Activated T-cell treated with anti-CD3 and anti-CD28 coated beads for 48 hours (primary cell): ENCODE measurements at places on chromosomes 7 and 10.

DNA sequence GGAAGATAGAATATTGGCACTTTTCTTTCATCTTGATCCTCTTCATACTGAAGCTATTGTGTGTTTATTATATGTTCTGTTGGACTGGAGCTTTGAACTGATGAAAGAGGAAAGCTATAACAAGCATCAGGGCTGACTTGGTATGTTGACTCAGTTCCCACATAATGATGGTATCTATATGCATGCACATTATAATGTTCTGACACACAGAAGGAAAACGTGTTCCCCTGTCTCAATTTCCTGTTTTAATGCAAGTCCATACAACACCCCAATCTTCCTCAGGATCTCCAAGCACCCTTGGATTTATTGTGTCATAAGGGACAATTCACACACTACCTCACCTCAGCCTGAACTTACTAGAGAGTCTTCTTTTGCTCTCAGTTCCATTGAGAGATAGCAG, 8.3 kb upstream of the WASL start:
- DNase-seq = no peak

- no peak for DNase-seq
Observed at GRCh38 chr10:2083591-2083990, 346.3 kb upstream of the ADARB2 start.

DNA sequence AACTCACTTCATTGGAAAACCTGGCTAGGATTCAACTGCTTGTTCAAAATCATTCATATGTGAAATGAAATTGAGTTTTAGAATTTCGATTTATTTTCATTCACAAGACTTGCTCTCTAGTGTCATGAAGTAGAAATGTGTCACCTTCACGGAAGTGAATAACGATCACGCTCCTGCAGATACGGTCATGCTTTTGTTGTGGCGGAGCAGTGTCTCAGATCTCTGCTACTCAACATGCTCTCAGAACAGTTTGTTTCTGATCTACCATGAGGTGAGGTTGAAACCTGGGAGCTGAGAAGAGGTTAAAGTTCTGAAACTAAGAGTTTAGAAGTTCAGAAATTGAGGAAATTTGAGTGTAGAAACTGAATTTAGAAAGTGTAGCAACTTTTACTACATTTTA, 13.8 kb upstream of the PITRM1 start:
- peak; percentile 40 for DNase-seq

GRCh38 chr10:7687228-7687907, 15.7 kb upstream of the ITIH2 start:
- peak; percentile 66 for DNase-seq

- no peak for DNase-seq
Observed at GRCh38 chr7:96495751-96496216, 173.9 kb upstream of the SLC25A13 start.

GRCh38 chr7:115558161-115558560, 472.4 kb downstream of the TFEC start:
- no peak for DNase-seq

- DNase-seq = no peak
Observed at GRCh38 chr10:35453855-35454532, 117.7 kb downstream of the CCNY start.

DNA sequence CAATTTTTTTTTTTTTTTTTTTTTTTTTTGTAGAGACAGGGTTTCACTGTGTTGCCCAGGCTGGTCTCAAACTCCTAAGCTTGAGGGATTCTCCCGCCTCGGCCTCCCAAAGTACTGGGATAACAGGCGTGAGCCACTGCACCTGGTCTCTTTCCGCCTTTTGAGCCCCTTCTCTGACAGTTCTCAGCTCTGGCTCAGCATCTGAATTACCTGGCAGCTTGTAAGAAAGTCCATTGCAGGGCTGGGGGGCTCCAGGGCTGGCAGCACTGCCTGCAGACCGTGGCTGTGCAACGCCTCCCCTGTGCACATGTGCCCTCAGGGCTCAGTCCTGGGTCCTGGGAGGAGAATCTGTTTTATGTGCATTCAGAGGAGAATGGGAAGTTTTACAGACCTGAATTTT, 37.6 kb downstream of the VWA2 start:
- no peak for DNase-seq

DNA sequence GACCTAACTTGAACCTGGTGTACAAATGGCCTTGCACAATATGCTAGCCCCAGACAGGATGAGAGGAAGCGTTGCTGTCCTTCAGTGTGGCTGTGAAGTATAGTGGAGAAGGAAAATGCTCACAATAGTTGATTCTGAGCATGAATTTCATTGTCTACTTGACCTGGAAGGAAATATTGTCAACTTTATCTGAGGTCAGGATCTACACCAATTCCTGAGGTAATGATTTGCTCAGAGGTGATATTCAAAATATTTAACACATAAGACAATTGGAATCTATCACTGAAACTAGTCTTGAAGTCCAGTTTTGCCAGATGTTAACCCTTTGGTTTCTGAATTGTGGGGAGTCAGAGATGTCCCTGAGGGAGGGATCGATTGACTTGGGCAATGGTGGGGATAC, 20.9 kb upstream of the ICA1 start:
- no peak for DNase-seq

DNA sequence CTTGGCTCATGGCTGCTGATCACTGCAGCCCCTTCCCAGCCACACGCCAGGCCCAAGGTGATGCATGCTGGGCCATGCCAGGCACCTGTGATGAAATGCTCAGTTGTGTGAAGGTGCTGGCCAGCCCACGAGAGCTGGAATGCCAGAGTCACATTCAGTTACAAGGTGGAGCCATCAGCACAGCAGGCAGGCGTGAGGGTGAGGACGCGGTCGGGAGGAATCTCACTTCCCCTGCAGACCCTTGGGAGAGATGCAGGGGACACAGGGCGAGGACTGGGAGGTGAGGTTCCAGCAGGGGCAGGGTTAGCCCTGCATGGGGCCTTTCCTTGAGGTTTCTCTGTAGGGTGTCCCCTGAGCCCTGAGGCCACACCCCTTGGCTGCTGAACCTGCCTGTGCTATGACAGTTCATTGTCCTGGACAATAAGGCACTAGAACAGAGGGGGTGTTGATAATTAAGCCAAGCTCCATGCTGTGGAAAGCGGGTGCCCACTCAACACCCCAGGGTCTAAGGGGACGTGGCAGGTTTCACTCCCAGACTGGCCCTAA, 82.4 kb downstream of the ADARB2 start:
- DNase-seq = no peak

- DNase-seq = no peak
Observed at GRCh38 chr7:1700086-1700485, 30.0 kb downstream of the ELFN1 start.

- DNase-seq = no peak
Observed at GRCh38 chr10:113897693-113898618, 43.5 kb downstream of the NHLRC2 start.

GRCh38 chr7:17830206-17830605, 110.1 kb downstream of the SNX13 start:
- no peak for DNase-seq

- no peak for DNase-seq
Observed at GRCh38 chr10:92420546-92421275, 129.7 kb downstream of the MARCHF5 start.

DNA sequence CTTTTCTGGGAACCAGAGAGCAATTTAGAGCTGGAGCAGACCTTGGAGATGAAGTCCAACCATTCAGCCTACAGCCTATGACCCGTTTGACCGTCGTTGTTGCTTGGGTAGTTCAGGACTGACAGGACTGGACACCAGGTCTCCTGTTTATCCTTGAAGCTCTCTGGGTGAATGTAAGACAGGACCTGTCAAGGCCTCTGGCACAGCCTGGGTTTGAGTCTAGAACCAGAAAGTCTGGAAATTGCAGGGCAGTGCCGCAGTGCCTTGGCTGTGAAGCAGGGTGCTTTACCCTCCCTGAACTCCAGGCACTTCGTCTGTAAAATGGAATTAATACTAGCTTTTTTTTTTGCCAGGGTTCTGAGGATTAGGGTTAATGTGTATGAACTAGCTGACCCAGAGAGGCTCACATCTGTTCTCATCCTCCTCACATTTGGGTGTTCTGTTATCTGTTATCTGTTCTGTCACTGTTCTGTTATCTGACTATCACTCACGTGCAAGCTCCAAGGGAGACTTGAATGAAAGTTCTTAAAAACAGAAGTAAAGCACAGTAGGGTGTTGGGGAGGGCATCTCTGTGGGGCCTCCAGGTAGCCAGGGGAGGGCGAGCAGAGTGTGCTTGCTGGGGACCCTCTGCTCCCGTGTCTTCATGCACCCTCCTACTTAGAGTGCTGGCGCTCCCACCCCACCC, 9.9 kb downstream of the BLVRA start:
- DNase-seq = no peak

DNA sequence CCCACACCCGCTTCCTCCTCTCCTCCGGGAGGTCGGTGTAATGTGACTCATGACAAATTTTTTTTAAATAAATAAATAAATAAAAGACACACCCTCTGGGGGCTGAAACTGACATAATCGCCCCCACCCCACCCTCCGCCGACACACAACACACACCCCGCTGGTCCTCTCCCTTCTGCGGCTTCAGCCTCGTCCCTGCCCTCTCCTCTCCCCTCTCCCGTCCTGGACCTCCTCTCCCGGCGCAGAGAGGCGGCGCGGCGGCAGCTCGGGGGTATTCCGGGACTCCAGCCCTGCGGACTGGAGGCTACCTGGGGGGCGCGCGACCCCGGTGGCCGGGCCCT, 686 bp downstream of the ABI1 start:
- DNase-seq = no peak

- DNase-seq = no peak
Observed at GRCh38 chr7:50962281-50962883, 179.7 kb upstream of the GRB10 start.

- DNase-seq = no peak
Observed at GRCh38 chr7:28121496-28121895, 59.1 kb downstream of the JAZF1 start.

DNA sequence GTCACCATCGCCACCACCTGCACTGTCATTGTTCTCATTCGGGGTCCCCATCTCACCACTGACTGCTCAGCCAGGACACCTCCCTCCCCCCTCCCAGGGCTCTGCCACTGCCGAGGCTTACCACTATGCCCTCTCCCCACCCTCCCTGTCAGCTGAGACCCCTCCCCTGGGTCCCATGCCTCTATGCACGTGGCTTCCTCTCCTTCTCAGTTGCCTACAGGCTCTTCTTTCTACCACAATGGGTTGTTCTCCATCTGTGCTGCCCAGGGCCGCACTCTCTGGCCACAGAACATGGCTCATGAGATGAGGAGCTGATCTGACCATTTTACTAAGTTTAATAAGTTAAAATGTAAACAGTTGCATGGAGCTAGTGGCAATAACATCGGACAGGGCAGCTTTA, 16.1 kb upstream of the EN2 start:
- no peak for DNase-seq

GRCh38 chr10:47230482-47230881, 69.5 kb upstream of the GDF10 start:
- DNase-seq = no peak

DNA sequence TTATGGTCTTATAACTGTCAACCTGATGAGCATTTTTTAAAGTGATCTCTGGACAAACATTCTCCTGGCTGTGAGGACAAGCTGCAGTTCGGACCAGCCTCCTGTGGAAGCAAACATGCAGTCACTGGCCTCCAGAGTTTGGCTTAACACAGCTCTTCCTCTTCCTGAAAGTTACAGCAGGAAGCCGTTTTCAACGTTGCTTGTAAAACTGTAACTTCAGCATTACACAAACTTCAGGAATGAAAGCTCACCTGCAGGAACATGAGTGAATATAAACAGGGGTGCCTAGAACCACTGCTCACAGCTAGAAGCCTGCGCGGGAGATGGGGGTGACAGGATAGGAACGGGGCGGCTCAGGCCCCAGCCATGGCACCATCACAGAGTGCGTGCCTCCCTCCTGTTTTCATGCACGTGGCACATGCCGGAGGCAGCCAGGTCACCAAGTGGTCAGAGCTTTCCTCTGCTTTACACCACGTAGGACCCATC, 292.9 kb upstream of the PITRM1 start:
- no peak for DNase-seq

GRCh38 chr7:132511921-132512320, 64.3 kb downstream of the PLXNA4 start:
- DNase-seq = no peak

GRCh38 chr10:32148864-32149251, 92.6 kb upstream of the KIF5B start:
- no peak for DNase-seq

DNA sequence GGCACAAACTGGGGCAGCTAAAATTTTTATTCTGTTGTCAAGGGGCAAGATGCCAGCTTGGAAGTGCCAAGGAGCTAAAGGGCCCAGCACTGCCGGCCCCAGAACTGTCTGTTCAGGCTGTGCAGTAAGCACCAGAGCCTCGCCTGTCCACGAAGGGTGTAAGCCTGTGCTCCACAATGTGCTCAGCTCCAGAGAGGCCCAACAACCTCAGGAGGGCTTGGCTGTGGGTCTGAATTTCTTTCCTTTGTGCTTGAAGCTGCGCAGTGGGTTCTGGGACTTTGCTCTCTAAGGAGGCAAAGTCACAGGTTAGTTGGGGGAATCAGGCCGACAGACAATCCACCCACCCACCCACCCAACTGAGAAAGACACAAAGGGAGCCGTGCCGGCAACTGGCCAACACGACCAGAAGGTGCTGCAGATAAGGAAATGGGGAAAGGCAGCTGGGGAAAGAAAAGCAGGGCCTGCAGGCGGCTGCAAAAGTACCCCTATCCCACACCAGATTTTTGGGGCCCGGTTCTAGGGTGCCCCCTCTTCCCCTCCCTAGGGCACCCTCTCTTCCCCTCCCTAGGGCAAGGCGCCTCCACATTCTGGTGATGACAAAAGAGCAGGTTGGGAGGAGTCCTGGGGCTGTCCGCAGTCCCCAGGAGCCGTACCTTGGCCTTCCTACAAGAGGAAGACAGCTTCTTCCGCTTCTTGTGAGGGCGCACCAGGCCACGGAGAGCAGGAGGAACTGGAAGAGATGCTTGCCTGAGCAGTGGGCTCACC, 7.7 kb downstream of the DDX56 start:
- DNase-seq = no peak

GRCh38 chr7:26500749-26501352, 209.2 kb downstream of the SNX10 start:
- DNase-seq = no peak

- DNase-seq = no peak
Observed at GRCh38 chr7:102046373-102047117, 229.1 kb downstream of the CUX1 start.

GRCh38 chr7:103912891-103913605, 76.4 kb downstream of the RELN start:
- no peak for DNase-seq

DNA sequence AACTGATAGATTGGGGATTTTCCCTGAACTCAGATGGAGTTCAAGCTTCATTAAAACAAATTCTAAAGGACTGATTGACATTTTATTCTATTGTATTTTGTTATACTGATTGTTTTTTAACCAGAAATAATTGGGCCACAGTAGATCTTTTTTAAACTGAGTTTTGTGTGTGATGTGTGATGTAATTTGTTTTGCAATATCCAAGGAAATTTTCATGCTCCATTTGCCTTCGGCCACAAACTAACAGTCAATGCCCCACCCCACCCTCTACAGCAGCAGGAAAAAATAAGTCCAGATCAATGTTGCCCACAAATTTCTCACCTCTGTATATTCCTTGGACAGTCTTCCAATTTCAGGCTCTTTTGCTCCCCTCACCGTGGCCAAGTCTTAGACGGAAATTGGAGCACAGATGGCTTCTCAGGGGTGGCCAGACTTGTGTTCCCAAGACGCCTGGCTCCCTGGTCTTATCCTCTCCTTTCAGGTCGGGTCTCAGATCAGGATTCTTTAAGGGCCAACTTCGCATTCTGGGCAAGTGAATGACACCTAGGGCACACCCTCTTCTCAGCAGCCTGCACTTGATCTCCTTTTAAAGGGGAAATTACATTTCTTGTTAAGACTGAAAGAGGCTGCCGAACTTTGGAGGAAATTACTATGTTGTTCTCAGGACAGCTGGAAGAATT, at the start of gene SVOPL:
Gene SVOPL, minus strand, starts transcription at position 506 of the 680 bp plus-strand sequence. CDS start 22,317 bp downstream, outside the sequence.
- DNase-seq = no peak
